ENCODE measurements at places on chromosomes 3 and 15.

GRCh38 chr3:70800951-70801350 is 488.5 kb upstream of the MDFIC2 start:
- DNase-seq, result no peak

- no peak for DNase-seq
These were observed 15.9 kb downstream of the ADCY5 start for GRCh38 chr3:123432832-123433523.

DNA sequence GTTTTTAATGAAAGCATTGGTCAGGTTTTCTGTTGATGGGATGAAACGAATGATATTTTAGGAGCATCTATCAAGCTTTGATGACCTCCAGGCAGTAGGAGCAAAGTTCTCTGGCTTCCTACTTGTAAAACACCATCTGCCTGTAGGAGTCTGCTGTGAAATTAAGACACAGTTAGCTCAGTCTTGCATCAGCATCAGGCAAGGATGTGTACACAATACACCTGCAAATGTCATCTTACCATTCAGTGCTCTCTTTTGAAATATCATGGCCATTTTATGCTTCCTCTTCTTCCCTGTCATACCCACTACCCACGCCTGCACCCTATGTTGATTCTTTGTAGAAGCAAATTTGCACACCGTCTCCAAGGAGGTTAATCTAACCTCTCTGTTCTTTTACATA is 38.2 kb downstream of the B3GALNT1 start:
- DNase-seq, result no peak

- no peak for DNase-seq
These were observed 380.9 kb upstream of the RARB start for GRCh38 chr3:25046911-25047771.

DNA sequence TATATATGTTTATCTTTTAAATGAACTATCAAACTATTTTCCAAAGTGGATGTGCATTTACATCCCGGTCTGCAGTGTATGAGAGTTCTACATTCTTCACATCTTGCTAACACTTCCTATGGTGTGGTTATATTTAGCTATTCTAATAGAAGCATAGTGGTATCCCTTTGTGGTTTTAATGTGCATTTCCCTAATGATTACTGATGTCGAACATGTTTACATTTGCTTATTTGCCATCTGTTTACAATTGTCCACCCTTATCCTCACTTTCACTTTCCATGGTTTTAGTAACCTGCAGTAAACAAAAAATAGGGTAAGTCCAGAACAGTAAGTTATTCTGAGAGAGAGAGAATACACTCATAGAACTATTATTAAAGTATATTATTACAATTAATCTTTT is 360.5 kb upstream of the NAALADL2 start:
- no peak for DNase-seq

DNA sequence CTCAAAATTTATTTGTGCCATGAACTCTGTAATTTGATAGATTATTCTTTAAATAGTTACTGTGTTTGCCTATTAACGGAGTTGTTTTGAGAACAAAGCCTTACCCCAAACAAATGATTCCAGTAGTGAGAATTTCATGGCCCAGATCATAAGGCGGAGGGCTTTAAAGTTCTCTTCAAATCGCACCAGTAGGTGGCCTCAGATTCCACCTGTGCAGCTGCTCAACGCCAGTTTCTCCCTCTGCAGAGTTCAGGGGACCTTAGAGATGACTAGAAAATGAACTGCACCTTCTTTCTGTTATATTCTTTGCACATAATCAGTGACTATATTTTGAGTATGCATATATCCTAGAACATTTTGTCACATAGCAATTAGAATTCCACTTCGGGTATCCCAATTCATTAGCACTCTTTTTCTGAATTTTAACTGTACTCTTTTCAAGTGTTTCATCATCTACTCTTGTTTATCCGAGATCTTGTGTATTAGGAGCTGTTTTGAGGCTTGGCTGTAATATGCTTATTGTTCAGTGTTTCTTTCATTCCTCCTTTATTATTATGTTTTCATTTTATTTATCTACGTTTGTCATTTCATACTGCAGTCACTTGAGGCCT is 232.6 kb upstream of the CHRM5 start:
- no peak for DNase-seq

- no peak for DNase-seq
These were observed 1034.1 kb upstream of the SEMA6D start for GRCh38 chr15:46682969-46683791.

GRCh38 chr3:155908086-155908485 is 37.6 kb downstream of the GMPS start:
- DNase-seq, result no peak

GRCh38 chr3:127524296-127524896 is 66.1 kb downstream of the TPRA1 start:
- no peak for DNase-seq

- no peak for DNase-seq
These were observed 482.5 kb downstream of the FOXP1 start for GRCh38 chr3:71101014-71101413.

GRCh38 chr15:28886431-28887338 is 911 bp downstream of the APBA2 start:
- DNase-seq, result no peak

GRCh38 chr3:185397676-185398075 is 34.7 kb downstream of the MAP3K13 start:
- no peak for DNase-seq

DNA sequence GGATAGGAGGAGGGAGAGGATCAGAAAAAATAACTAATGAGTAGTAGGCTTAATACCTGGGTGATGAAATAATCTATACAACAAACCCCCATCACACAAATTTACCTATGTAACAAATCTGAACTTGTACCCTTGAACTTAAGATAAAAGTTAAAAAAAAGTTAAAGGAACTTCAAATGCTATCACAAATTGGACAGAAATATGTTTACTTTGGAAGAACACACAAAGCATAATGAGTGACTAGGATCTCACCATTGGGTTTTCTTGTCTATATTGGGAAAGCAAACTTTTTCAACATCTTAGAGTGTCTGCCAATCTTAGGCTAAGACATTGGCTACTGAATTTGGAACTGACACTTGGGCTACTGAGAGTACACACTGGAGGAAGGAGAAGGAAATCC is 140.4 kb downstream of the THRB start:
- no peak for DNase-seq

GRCh38 chr15:48250640-48251076 is 44.6 kb downstream of the SLC12A1 start:
- DNase-seq, result no peak

DNA sequence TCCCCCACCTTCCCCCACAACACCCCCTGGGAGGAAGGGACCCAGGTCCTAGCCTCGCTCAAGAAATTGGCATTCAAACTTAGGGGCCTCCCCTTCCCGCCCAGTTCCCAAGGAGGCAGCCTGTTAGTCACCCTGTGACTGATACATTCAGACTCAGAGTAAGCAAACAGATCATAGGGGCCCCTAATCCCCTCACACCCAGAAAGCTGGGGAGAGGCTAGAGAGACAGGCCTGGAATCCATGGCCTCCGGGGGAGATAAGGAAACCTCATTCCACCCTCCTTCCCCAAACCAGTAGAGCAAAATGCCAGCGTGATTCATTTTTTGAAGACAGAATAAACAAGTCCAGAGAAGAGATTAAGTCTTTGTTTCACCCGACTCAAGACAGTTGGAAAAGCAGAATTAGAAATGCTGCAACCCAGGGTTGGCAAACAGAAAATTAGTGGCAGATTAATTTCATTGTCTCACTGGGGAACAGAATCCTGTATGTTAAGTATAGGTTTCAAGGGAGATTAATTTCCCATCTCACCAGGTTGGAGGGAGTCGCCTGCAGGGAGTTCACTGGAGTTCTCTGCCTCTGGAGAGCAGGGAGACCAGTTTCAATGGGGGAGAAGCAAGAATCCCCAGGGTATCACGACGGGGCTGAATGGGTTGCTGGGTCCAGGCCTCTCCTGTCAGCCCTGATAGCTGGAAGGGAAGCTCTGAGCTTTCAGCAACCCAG is 268.3 kb downstream of the UACA start:
- no peak for DNase-seq

- DNase-seq, result no peak
These were observed 987.0 kb downstream of the NTRK3 start for GRCh38 chr15:87269566-87269965.

GRCh38 chr3:16240229-16241023 is 24.3 kb downstream of the DPH3 start:
- no peak for DNase-seq

DNA sequence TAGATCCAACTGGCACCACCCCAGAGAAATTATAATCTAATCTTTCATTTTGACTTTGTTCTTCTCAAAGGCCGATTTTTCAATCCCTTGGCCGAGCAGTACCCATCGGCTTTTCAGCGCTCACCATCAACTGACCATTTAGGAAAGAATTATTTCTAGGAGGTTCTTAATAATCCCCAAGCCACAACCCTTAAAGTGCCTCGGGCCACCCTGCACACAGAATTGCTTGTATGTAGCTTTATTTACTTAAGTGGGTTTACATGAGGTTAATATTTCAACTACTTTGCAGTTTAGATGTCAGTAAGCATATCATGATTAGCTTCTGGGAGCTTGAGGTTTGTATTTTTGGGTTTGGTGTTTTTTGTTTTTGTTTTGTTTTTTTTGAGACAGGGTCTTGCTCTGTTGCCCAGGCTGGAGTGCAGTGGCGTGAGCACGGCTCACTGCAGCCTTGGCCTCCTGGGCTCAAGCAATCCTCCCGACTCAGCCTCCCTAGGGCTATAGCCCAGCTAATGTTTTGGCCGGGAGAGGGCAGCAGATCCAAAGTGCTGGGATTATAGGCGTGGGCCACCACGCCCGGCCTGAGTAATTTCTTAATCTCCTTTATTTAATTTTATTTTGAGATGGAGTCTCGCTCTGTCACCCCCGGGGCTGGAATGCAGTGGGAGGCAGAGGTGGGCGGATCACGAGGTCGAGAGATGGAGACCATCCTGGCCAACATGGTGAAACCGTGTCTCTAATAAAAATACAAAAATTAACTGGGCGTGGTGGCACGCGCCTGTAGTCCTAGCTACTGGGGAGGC is 801 bp upstream of the CDAN1 start:
- no peak for DNase-seq

- DNase-seq, result no peak
These were observed 301.8 kb downstream of the LPP start for GRCh38 chr3:188455748-188456147.

DNA sequence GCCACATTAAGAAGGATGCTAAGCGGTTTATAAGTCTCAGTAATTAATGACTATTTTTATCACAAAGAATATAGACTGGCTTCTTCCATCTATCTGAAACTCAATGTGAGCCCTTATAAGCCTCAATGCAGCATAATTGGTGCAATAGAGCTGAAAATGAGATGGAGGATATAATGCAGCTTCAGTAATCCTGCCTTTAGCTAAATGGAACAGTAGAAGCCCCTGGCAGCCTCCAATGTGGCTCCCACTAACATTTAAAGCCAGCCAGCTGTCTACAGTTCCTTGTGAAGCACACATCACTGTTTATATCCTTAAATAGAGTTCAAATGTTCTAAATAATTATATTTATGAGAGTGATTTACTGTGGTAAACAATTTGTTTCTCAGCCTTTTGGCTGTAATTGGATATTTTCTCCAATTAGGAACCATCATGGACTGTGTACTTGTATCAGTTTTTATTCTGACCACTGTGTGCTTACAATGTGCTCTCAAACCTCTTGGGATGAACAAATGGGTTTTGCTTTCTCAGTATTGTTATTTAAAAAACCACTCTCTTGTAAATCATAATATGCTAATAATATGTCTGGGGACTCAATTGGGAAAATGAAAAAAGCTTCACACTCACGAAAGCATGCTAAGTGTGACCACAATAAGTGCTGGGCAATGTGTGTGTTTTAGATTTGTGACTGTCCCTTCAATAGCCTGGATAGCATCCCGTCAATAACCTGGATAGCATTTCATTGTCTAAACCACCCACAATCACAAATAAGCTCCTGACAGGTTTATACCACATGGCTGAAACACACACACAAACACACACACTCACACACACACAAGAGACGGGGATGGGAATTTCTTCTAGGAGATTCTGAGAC is 366.6 kb downstream of the GBE1 start:
- no peak for DNase-seq

DNA sequence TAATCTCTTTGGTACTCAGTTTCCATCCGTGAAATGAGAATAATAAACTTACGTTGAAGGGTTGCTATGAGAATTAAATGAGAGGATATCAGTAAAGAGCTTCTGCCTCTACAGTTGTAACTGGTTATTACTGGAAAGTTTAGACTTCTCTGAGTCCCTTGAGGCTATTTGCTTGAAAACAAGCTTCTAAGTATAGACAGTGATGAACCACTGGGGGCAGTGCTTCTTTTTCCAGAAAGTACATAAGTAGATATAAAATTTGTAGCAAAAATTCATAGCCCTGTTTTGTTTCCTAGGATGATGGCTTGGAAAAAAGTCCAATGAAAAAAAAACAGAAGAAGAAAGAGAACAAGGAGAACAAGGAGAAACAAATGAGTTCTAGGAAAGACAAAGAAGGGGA is 87.1 kb downstream of the RGMA start:
- no peak for DNase-seq

- no peak for DNase-seq
These were observed 16.7 kb upstream of the EIF1B start for GRCh38 chr3:40292637-40293349.

DNA sequence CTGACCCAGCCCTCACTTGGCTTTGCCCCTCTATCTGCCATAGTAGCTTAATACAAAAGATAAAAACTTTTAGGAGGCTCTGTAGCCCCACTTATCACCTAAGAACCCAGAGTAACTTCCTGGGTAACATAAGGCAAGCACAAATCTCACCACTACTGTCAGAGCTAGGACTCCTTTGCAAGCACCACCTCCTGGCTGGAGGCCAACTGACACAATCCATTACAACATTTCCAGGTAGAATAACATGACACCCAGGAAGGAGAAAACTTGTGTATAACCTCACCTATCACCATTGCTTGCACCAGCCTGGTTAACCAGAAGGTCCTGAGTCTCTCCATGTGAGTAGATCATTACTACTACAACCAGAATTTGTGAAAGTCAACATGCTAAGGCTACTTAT is 230.0 kb downstream of the TUSC7 start:
- no peak for DNase-seq

GRCh38 chr3:76131396-76132153 is 346.2 kb upstream of the ZNF717 start:
- DNase-seq, result no peak

GRCh38 chr3:108590460-108590859 is 938 bp downstream of the DZIP3 start:
- DNase-seq, result no peak

GRCh38 chr3:72690629-72691028 is 157.6 kb downstream of the SHQ1 start:
- DNase-seq, result no peak

GRCh38 chr3:187265461-187265955 is 26.0 kb downstream of the MASP1 start:
- no peak for DNase-seq

DNA sequence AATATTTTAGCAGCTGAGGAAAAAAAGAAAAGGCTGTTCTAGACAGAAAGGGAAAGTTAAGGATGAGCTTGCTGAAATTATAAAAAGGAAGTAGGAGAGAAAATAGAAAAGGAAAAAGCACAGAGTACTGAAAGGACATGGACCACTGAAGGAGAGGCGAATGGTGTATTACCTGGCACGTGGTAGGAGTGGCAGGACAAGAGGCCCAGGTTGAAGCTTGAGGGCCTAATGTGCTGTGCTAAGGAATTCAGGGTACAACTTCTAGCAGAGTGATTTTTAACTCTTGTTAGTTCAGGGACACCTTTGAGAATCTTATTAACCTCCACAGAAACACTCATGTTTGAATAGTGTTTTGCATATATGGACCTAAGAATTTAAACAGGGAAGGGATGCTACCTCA is 60.0 kb upstream of the CRTC3 start:
- DNase-seq, result no peak

Data from cortex of kidney (tissue), 1 donor.